ENCODE measurements at places on chromosomes 12 and 14. TPM values are rescaled to one million over a fixed set of nuclear protein-coding genes. Genes with fewer than 3 reads are reported as not detected.
A peak's percentile ranks its signal among the peaks of the same experiment; 100 is the strongest.

DNA sequence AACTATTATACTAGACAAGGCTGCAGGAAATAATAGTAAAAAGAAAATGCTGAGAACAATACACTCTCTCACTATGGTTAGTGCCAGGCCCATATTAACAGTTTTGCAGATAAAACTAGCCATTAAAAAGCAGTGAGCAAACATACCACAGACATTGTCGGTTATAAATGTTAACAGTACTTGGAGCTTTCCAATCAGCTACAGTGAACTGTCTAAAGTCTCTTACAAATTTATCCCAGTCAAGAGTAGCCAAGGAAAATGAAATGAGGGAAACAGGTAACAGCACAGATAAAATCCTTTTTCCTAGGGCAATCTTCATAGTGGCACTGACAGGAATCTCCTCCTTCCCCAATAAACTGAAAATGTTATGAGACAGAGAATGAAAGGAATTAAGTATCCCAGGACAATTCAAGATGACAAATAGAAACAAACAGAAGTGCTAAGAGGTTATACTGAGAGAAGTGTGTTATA lies 30.8 kb downstream of the PAWR start:
- DNase-seq, result no peak
- H3K36me3 ChIP-seq, result peaks cover 11% of the 10 kb centered on the region
- no peak overlapping the region for H3K4me3 ChIP-seq
- peak overlapping the region; percentile 3 for H3K27ac ChIP-seq
- H3K4me1 ChIP-seq, result peaks cover 40% of the 10 kb centered on the region

- no peak overlapping the region for H3K27ac ChIP-seq
Observed at GRCh38 chr14:43792980-43793379, 714.1 kb downstream of the FSCB start.

The FSCB gene
- polyA plus RNA-seq, result not detected

DNA sequence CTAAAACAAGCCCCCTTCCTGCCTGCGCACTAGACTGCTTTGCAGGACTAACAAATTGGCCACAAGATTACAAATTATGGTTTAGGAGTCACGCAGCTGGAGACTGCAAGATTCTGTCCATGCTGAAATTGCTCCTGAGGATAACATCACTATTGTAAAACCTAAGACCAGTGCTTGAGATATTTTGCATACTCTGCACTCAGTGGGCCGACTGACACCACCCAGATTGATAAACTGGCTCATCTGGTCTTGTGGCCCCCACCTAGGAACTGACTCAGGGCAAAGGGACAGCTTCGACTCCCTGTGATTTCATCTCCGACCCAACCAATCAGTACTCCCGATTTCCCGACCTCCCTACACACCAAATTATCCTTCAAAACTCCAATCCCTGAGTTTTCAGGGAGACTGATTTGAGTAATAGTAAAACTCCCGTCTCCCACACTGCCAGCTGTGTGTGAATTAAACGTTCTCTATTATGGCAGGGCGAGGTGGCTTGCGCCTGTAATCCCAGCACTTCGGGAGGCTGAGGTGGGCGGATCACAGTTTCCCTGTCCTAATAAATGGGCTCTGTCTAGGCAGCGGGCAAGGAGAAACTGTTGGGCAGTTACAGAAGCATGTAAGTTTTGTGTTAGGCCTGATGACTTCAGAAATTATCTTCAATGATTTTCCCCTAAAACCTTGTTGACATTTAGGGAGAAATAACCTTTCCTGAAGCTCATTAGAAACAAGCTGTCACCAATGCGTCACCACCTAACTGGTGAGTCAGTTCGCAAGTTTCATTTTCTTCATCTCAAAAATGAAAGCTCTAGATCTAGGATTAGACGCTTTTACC lies 5.3 kb upstream of the UBC start:
- H3K27ac ChIP-seq, result peak overlapping the region; percentile 97
- H3K4me1 ChIP-seq, result peaks cover 70% of the 10 kb centered on the region
- H3K4me3 ChIP-seq, result peak overlapping the region; percentile 82

GRCh38 chr14:96271421-96271762 lies 15.4 kb downstream of the BDKRB1 start:
- no peaks in the 10 kb centered on the region for H3K4me1 ChIP-seq
- H3K27me3 ChIP-seq, result peaks cover 16% of the 10 kb centered on the region
- DNase-seq, result no peak
- no peak overlapping the region for H3K4me3 ChIP-seq
- no peaks in the 10 kb centered on the region for H3K36me3 ChIP-seq
- H3K27ac ChIP-seq, result no peak overlapping the region

DNA sequence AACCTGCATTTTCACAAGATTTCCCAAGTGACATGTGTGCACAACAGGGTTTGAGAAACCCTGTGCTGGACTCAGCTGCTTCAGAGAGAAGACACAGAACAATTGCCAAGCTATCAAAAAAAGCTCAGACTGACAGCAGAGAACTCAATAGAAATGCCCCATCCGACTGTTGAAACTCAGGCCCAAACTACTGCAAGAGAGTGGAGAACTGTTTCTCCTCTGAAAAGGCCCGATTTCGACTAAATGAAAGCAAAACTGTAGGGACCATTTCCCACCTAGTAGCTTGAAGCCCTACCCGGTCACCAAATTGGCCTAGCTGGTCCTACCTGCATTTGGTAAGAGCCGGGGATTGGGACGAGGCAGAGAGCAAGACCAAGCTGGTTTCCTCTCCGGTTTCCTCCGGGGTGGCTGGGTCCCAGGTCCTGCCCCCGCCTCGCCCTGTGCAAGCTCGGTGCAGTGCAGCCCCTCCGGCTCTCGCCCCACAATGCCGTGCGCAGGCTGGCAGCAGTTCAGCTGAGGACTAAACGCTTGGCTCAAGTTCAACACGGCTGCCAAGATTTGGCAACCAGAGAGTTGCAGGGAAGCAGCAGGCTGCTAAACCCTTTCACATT lies 1180.6 kb downstream of the VRK1 start:
- no peak overlapping the region for H3K4me3 ChIP-seq
- H3K27ac ChIP-seq, result no peak overlapping the region
- no peaks in the 10 kb centered on the region for H3K4me1 ChIP-seq
- H3K36me3 ChIP-seq, result no peaks in the 10 kb centered on the region
- no peak for DNase-seq
- H3K27me3 ChIP-seq, result peaks cover 7% of the 10 kb centered on the region

DNA sequence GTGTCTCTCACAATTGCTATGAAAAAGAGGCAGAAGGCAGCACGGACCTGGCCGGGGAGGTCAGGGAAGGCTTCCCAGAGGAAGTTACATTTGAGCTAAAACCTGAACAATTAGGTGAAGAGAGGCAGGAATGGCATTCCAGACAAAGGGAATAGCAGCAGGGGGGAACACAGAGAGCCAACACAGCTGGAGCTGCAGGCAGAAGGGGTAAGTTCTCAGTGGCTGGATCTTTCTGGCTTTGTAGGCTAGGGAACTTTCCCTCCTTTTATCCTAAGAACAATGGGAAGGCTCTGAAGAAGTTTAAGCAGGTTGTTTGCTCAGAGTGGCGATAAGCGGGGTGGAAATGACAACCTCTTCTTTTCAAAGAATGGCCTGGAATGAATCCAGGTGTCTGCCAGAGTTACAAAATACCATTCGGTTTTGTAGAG lies 100.0 kb downstream of the PRIMA1 start:
- peaks cover 47% of the 10 kb centered on the region for H3K27me3 ChIP-seq
- no peak overlapping the region for H3K4me3 ChIP-seq
- no peaks in the 10 kb centered on the region for H3K4me1 ChIP-seq
- DNase-seq, result no peak
- H3K27ac ChIP-seq, result no peak overlapping the region

DNA sequence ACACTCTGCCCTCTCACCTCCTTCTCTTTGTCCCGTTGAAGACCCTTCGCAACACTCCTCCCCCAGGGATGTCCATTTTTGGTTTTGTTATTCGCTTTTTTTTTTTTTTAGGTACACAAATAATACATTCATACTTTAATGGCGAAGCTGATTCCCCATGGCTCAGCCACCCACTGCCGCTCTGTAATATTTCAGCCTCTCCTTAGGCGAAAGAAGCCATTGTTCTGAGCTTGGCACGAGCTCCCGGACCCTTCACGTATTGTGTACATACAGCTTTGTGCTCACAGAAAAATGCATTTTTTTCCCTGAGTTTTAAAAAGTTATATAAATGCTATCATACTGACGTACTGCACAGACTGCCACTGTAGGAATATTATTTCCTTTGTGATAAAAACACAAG lies 115.0 kb downstream of the TMEM132C start:
- DNase-seq, result no peak
- H3K4me3 ChIP-seq, result no peak overlapping the region
- no peaks in the 10 kb centered on the region for H3K36me3 ChIP-seq
- no peaks in the 10 kb centered on the region for H3K4me1 ChIP-seq
- peaks cover 4% of the 10 kb centered on the region for H3K27me3 ChIP-seq
- no peak overlapping the region for H3K27ac ChIP-seq

The FAM90A1 gene
- polyA plus RNA-seq, result not detected

GRCh38 chr12:116714175-116714574 lies 23.7 kb downstream of the SPRING1 start:
- no peak for DNase-seq
- H3K27ac ChIP-seq, result peak overlapping the region; percentile 65
- H3K4me1 ChIP-seq, result peaks cover 21% of the 10 kb centered on the region
- H3K27me3 ChIP-seq, result no peaks in the 10 kb centered on the region

- H3K27ac ChIP-seq, result peak overlapping the region; percentile 96
- peaks cover 69% of the 10 kb centered on the region for H3K4me1 ChIP-seq
- H3K36me3 ChIP-seq, result no peaks in the 10 kb centered on the region
- DNase-seq, result peak; percentile 78
Observed at GRCh38 chr12:110582276-110583136, 612 bp downstream of the PPTC7 start.

The MGAT4C gene
- polyA plus RNA-seq, result not detected

The STXBP6 gene
- polyA plus RNA-seq, result not detected

DNA sequence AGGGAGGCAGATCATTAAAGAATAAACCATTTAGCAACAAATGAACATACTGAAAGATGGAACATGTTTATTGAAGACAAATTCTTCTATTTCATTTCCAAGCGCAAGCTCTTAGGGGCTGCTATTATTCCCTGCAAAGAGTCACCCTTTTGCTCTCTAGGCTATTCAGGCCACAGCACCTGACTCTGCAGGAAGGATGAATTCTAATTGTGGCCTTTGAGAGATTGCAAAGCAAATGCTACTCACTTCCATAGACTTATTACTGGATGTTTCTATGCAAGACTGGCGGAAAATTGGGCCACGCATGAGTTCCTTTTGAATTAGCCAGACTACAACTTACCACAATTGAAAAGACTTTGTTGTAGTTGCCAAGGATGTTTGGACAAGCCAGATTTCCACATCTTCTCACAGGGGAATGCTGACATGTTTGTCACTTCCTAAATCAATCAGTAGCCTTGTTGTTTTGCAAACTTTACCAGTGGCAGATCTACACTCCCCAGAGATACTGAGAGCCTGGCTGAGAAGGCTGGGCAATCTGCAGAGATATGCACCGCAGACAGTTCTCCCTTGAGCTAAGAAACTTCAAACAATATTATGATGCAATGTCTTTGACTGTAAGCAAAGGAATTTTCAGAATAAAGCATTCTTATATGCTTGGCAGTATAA lies 334.3 kb upstream of the SYT1 start:
- no peaks in the 10 kb centered on the region for H3K36me3 ChIP-seq
- no peak overlapping the region for H3K27ac ChIP-seq
- H3K4me1 ChIP-seq, result no peaks in the 10 kb centered on the region
- H3K27me3 ChIP-seq, result no peaks in the 10 kb centered on the region
- no peak overlapping the region for H3K4me3 ChIP-seq

GRCh38 chr12:14768823-14769405 lies 34.4 kb downstream of the WBP11 start:
- H3K4me3 ChIP-seq, result peak overlapping the region; percentile 100
- H3K27ac ChIP-seq, result peak overlapping the region; percentile 100
- peaks cover 32% of the 10 kb centered on the region for H3K36me3 ChIP-seq
- DNase-seq, result peak; percentile 23
- H3K4me1 ChIP-seq, result peaks cover 31% of the 10 kb centered on the region

DNA sequence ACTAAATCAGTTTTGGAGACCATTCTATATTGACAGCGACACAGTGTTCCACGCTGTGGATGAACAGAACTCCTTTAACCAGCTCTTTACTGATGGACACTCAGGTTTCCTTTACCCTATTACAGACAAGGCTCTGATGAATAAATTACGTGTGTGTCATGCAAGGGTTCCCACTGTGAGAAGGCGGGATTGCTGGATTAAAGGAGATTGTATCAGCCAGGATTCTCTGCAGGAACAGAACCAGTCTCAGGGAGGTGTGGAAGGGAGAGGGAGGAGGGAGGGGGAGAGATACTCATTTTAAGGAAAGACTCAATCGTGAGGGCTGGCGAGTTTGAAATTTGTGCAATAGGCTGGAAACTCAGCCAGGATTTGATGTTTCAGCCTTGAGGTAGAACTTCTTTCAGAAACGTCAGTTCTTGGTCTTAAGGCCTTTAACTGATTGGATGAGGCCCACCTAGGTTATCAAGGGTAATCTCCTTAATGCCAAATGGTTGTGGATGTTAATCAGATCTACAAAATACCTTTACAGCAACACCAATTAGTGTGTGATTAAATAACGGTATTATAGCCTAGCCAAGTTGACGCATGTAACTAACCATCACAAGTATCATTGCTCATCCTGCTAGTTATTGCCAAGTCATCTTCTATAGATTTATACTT lies 104.0 kb downstream of the GCH1 start:
- no peak overlapping the region for H3K27ac ChIP-seq
- no peaks in the 10 kb centered on the region for H3K36me3 ChIP-seq
- no peaks in the 10 kb centered on the region for H3K4me1 ChIP-seq
- no peak for DNase-seq

- no peak overlapping the region for H3K27ac ChIP-seq
- H3K27me3 ChIP-seq, result no peaks in the 10 kb centered on the region
- H3K4me1 ChIP-seq, result no peaks in the 10 kb centered on the region
- DNase-seq, result no peak
Observed at GRCh38 chr14:67908052-67908754, 88.6 kb downstream of the RAD51B start.

The RERGL gene
- not detected for polyA plus RNA-seq

DNA sequence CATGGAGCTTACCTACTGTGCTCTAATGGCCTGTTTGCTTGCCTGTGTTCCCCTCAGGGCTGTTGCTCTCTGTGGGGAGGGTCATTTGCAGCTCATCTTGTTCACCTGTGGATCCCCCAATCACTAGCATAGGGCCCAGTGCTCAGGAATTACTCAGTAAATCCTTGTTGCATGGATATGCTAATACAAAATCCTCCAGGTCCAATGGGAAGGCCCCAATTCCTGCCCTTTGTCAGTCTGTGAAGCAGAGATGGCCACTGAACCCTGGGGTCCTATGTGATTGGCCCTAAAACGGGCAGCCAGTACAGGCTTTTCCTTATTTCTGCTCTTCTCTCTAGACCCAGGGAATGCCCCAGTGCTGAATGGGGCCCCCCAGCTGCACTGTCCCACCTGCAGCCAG lies 44.1 kb downstream of the FOS start:
- H3K36me3 ChIP-seq, result no peaks in the 10 kb centered on the region
- peaks cover 19% of the 10 kb centered on the region for H3K27me3 ChIP-seq
- H3K4me3 ChIP-seq, result no peak overlapping the region
- DNase-seq, result no peak
- H3K4me1 ChIP-seq, result no peaks in the 10 kb centered on the region
- H3K27ac ChIP-seq, result no peak overlapping the region

The TAS2R14 gene
- 0.95 TPM for polyA plus RNA-seq

The CEP83 gene
- 4.0 TPM for polyA plus RNA-seq

All from naive B cell (primary cell).